Cardiac muscle cell (in vitro differentiated cells and primary cell): ENCODE measurements at places on chromosomes 16 and 17. TPM values are rescaled to one million over a fixed set of nuclear protein-coding genes. Genes with fewer than 3 reads are reported as not detected.

DNA sequence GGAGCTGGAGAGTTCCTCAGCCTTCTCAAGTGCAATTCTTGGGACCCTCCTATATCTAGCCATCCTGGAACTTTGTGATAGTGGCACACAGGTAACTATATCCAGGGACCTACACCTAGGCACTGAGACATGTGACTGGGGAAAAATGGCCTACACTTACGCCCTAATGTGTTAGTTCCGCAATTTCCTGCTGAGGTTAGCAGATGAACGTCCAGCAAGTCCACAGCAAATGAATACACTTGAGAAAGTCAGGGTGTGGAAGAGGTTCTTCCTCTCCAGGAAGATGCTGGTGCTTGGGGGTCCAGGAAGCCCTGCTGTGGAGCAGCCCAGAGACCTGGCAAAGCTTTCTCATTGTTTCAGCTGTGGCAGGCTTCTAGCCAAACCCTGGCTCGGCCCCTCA lies 20.8 kb downstream of the PIK3R5 start:
- DNase-seq, result no peak

DNA sequence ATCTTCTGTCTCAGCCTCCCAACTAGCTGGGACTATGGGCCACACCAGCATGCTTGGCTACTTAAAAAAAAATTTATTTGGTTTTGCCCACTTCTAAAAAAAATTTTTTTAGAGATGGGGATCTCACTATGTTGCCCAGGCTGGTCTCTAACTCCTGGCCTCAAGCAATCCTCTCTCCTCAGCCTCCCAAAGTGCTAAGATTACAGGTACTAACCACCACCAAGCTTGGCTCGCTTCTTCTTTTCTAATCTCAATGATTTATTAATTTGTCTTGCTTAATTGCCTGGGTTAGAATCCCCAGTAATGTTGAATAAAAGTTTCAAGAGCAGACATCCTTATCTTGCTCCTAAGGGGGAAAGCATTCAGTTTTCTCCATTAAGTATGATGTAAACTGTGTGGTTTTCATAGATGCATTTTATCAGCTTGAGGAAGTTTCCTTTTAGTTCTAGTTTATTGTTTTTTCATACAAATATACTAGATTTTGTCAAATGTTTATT lies 65.8 kb upstream of the NACA2 start:
- peak; percentile 21 for DNase-seq

DNA sequence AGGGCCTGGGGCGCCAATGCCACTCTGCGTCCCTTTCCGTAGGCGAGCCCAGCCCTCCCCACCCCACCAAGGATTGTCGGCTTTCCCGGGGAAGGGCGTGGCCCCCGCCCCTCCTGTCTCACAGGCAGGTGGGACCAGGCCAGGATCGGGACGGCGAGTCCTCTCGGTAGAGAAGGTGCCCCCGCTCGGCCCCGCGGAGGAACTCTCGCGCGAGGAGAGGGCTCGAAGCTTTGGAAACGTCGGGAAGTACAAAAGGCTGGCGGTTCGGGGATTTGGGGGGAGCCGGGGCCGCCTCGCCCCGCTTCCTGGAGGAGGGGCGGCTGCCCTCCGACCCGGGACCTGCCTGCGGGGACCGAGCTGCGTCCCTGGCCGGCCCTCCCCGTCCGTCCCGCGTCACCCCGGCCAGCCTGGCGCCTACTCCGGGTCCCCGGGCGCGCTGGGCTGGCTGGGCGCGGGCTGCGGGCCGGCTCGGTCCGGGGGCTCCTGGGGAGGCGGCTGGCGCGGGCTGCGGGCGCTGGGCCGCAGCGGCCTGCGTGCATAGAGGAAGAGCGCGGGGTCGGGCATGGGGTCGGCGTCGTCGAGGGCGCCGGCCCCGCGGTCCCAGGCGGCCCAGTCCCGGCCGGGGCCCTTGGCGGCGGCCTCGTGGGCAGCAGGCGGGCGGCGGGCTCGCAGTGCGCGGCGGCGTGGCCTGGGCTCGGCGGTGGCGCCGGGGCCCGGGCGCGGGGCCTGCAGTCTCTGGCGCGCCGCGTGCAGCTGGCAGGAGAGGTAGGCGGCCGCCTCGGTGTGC lies 12.6 kb upstream of the CLUH start:
- no peak for DNase-seq

MT1M gene
- not detected in 2 replicates for total RNA-seq

CIBAR2 gene
- total RNA-seq, result not detected in 2 replicates

DNA sequence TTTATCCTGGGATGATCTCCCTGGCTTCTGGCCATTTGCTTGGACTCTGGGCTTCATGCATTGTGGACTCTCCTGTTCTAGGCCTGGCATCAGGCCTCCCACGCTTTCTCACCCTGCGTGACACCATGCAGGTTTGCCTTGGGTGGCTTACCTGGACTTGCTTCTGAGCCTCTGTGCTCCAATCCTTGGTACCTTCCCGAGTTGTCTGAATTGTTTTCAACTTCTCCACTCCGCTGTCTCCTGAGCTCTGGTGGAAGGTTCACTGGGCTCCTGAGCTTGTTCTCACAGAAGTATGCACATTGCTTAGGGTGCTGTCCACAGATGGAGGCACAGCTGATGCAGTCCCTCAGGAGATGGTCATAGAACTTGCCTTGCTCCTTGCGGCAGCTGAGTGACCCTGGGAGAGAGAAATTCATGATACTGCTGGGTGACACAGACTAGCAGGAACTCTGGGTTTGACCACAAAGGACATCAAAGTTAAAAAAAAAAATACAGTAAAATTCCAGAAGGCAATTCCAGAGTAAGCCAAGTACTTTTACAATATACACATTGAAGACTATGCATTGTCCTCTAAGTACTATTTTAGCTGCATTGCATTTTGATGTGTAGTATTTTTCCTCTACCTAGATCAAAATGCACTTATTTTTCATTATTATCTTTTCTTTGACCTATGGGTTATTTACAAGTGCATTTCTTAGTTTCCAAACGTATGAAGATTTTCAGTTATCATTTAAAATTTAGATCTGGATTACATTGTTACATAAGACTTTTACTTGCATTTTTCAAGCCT lies 23.1 kb downstream of the TNFRSF13B start:
- DNase-seq, result no peak
